ENCODE measurements at places on chromosomes 2 and 18.
A peak's percentile ranks its signal among the peaks of the same experiment; 100 is the strongest.

- DNase-seq: no peak
Observed at GRCh38 chr2:84442888-84443287, 16.2 kb downstream of the SUCLG1 start.

- no peak for DNase-seq
Observed at GRCh38 chr18:23300231-23300805, 152.8 kb upstream of the RIOK3 start.

DNA sequence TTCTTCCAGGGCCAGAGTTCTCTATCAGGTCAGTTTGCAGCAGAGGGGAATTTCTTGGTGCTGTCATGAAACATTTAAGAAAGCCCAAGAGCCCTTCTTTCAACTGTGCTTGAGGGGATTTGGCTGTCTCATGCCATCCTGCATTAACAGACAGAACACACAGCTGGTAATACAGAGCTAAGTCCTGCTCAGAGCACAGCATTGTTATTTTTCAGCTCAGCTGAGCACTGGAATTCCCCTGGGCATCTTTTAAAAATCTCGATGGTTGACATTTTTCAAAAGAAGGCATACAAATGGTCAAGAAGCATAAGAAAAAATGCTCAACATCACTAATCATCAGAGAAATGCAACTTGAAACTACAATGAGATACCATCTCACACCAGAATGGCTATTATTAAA, 14.9 kb upstream of the IL1R2 start:
- no peak for DNase-seq

- DNase-seq: no peak
Observed at GRCh38 chr2:23905155-23905554, 21.8 kb downstream of the ATAD2B start.

GRCh38 chr2:172305066-172305465, 122.3 kb upstream of the ITGA6 start:
- DNase-seq: no peak

- DNase-seq: no peak
Observed at GRCh38 chr18:37869051-37869450, 303.5 kb upstream of the CELF4 start.

GRCh38 chr2:160169988-160170387, 30.1 kb downstream of the ITGB6 start:
- no peak for DNase-seq

DNA sequence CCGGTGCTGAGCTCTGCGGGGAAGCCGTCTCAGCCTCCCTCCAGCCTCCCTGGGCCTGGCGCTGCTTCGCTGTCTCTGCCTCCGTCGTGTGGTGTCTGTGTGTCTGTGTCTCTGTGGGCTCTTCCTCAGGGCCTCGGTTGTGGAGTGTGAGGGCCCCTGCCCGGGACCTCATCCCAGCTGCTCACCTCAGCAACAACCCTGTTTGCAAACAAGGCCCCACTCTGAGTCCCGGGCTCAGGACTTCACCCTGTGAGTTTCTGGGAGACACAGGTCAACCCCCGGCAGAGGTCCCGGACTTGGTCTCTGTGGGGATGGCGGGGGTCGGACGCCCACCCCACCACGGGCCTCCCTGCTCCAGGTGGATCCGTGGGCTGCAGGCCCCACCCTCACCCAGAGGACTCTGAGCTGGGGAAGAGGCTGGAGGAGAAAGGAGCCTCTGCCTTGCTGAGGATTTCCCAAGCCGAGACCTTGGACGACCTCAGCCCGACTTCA, 127.4 kb upstream of the CTDP1 start:
- DNase-seq: no peak

DNA sequence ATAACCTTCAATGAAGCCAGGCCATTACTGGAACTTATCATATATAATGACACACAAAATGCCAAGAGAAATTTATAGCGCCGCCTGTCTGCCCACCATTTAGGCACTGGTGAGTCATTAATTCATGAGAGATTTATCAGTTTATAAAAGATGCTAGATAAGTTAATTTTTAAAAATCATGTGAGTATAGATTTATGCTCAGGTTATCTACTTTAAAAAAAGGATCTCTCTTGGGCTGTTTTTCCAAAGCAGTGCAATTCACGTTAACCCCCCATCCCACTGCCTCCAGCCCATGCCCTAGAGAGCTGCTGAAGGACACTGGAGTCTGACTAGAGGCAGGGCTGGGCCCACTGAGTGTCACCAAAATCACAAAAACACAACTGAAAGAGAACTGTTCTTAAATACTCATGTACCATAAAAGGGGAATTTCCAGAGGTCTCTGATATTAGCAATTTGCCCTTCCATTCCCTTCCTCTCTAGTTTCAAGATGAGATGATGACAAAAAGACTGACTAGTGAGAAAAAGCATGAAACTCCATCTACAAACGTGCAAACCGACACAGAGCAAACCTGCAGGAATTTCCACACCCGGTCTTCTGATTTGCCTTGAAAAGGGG, 160.8 kb downstream of the BCL2 start:
- no peak for DNase-seq

- DNase-seq: no peak
Observed at GRCh38 chr18:48100165-48100575, 169.7 kb upstream of the SMAD2 start.

DNA sequence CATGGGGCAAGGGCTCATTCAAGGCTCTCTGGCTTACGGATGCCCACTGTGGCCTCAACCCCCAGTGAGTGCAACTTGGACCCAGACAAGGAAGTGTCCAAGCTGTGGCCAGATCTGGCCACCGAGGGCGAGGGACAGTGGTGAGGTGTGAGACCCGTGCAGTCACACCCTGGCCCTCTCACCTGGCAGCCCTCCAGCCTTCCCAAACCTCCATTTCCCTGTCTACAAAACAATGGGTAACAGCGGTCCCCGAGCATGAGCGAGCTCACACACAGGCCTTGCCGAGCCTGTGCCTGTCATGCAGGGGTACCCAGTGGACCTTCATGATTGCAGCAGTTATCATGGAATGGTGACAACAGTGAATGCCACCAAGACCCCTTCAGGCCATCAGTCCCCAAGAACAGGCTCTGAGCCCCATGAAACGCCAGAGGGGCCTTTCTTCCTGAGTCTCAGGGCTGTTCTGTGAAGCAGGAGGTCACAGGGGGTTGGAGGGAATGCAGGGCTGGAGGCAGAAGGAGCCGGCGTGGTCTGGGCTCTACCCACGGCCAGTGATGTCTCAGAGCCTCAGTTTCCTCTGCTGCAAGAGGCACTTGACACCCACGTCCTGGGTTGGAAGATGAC, 49.8 kb downstream of the RAMP1 start:
- no peak for DNase-seq

DNA sequence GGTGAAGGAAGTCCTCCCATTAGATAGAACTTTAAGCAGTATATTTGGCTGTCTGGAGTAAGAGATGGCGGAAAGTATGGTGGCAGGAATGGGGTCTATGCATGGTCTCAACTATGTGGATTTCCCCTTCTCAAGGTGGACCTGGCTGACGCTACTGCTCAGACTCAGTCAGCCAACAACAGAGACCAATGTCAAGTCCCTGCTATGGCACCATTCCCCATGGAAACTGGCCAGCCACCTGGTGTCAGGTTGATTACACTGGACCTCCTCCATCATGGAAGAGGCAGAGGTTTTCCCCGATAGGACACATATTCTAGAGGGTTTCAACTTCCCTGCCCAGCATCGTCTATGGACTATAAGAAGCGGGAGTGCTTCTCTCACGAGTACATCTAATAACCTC, 8.6 kb upstream of the FAHD2A start:
- no peak for DNase-seq

GRCh38 chr2:112836163-112836560, 417 bp downstream of the IL1B start:
- no peak for DNase-seq

DNA sequence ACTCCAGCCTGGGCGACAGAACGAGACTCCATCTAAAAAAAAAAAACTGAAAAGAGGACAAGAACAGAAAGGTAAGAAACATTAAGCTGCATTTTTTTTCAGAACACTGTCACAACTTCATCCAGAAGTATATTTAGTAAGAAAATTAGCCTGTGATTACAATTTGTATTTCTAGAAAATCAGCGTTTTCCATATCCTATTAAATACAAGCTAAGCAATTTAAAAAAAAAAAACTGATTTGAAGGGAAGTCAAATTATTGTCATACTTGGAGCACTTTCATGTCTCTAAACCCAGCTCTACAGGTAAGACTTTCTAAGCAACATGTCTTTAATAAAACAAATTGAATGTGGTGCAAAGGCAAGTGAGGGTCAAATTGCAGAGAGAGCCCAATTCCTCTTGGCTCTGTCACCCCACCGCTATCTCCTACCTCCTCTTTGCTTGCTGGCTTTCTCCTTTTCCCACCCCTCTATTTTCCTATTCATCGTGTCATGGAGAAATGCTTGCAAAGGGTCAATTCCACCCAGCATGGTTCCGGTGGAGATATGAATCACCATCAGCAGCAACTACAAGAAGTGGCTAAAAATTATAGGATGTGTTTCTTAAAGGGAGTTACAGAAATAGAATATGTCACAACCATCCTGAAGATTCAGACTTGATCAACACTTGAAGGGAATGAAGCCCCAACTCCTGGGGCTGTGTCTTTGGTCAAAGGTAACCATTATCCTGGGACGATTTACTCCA, 68.4 kb upstream of the BCL11A start:
- no peak for DNase-seq

DNA sequence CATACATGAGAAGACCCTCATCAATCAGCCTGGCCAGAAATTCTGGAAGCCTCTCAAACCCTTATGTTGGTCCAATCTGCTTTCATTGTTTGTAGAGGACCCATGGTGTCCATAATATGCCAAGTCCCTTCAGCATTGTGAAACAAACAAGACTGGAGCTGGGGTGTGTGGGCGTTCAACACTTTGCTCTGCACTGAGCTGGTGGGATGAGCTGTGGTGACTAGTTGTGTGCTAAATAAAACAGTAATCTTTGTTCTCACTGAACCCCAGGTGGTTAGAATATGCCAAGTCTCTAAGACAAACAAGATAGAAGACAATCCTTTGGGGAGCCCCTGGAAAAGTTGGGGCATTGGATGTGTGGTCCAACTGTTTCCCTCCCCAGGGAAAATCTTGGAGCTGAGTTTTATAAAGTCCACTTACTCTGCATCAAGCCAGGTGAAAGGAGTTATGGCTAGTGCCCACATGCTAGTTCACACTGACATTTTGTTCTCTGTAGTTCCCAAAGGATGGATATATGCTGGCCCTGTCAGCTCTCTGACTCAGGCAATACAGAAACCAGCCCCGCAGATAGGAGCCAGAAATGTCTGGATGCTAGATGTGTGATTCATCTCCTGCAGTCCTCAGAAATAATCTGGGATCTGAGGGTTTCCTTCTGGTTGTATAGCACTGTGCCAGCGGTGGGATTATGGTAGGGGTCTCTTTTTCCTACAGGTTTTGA, 260.2 kb downstream of the TMX3 start:
- no peak for DNase-seq

DNA sequence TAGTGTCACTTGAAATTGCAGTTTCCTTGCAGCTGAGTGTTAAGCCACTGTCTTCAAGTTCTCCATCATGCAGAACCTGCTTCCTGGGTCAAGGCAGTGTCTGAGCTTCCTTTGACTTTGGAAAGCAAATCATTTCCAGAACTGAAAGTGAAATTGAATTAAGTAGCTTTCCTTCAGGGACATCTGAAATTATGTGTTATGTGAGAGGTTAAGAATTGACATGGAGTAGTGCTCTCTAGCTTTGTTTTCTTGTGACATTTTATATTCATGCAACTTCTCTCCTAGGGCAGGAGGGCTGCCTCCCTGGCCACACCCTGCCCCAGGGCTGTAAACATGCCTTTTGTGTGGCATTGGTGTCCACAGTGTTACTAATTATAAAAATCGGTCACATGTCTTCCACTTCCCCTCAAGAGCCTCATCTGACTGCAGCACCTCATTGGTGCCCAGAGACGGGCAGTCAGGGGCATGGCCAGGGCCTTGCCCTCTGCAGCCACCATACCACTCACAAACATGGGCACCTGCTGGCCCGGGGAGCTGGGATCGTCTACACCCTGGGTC, 14.4 kb downstream of the RAB12 start:
- DNase-seq: no peak

DNA sequence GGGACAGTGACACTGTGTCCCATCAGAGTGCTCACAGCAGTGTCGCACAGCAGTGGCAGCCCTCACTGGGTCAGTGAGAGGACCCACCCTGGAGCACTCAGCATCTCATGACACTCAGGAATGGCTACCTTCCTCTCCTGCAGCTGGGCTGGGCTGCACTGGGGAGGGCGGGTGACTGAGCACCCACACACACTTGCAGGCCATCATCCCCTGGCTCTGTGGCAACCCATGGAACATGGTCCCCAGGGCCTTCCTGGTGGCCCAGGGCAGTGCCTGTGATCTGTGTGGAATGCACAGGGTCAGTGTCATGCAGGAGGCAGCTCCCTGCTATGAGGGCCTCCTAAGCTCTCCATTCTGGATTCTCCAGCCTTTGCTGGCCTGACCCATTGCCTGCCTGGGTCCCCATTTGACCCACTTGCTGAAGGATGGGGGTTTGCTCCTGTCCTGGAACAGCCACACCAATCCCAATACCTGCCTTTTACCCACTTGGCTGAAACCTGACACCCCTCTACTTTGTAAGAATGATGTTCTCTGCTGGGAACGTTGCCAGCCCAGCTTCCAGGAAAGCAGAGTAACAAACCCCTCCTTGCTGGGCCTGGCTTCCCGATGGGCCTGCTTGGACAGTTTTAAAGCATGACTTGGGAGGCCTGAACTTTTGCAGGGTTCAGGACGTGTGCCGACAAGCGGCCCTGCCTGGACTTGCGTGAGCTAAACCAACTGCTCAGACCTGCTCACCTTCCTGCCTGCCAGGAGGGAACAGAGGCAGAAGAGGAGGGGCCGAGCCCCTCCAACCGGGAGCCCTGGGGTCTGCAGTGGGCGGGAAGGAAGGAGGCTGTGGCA, 13.7 kb downstream of the HS6ST1 start:
- DNase-seq: peak; percentile 76

GRCh38 chr2:95099910-95100309, 21.7 kb downstream of the MRPS5 start:
- DNase-seq: no peak

DNA sequence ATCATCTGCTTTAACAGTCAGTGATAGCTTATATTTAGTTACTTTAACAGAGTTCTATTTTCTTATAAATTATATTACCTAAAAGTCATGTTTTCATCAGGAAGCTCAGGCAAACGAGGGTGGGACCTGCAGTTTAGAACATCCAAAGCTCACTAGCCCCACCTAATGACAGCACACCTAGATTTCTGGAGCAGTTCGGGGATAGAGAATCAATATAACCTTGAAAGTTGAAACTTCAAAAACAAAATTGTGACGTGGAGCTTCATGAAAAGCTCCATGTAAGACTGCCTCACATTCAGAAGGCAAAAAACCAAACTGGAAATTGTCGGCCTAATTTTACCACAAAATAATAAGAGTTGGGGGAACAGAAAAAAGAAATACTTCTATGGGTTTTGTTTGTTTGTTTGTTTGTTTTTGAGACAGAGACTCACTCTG, 185.9 kb upstream of the CCDC150 start:
- peak; percentile 11 for DNase-seq

DNA sequence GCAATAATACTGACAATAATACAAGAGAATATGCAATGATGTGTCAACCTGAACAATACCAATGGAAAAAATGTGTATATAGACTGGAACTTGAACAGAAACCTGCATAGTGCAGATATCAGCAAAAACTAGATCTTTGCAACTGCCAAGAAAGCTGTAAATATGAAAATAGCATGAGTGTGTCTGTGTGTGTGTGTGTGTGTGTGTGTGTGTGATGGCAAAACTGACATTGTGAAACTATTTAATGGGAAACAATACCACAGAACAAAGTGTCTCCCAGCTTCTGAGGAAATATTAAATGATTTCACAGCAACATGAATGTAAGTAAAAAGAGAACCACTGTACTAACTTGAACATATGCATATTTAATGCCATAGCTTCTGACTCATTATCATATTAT, 558.2 kb upstream of the LINC00305 start:
- no peak for DNase-seq

Data from H54 (cell line).